Left hindlimb (tissue), 1 donor: ENCODE measurements at places on chromosomes 16 and 17.
A peak's percentile ranks its signal among the peaks of the same experiment; 100 is the strongest.

GRCh38 chr16:53775106-53775820 is 71.3 kb downstream of the FTO start:
- no peak for DNase-seq

DNA sequence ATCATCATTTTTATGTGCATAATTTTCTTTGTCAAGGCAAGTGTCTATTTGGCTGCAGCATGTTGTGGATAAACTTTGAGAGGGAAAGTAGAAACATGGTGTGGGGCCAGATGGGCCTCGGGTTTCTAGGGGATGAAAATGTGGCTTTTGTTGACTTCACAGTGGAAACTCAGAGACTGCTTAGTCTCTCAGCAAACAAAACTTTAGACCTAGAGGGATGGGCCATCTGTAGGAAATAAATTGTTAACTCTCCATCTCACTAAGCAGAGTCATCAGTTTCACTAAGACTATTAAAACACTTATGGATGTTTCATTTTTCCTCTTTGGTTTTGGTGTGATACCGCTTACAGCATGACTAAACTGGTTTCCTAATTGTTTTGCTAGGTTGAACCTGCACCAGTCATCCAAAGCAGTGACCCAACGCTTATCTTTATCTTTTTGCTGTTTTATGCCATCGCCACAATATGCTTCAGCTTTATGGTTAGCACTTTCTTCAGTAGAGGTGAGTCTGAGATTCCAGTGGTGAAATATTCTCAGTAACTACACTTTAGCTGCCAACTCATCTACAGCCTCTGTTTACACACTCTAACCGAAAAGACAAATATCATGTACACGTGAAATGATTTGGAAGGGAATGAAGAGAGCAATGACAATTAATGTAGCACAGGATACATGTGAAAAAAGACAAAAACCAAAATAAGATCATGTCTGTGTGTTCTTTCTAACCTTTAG is 60.6 kb upstream of the CRYM start:
- DNase-seq, result no peak

- DNase-seq, result no peak
These were observed 6.5 kb upstream of the CTCF start for GRCh38 chr16:67555795-67556212.

GRCh38 chr17:16872351-16873173 is 99.4 kb downstream of the TNFRSF13B start:
- no peak for DNase-seq

DNA sequence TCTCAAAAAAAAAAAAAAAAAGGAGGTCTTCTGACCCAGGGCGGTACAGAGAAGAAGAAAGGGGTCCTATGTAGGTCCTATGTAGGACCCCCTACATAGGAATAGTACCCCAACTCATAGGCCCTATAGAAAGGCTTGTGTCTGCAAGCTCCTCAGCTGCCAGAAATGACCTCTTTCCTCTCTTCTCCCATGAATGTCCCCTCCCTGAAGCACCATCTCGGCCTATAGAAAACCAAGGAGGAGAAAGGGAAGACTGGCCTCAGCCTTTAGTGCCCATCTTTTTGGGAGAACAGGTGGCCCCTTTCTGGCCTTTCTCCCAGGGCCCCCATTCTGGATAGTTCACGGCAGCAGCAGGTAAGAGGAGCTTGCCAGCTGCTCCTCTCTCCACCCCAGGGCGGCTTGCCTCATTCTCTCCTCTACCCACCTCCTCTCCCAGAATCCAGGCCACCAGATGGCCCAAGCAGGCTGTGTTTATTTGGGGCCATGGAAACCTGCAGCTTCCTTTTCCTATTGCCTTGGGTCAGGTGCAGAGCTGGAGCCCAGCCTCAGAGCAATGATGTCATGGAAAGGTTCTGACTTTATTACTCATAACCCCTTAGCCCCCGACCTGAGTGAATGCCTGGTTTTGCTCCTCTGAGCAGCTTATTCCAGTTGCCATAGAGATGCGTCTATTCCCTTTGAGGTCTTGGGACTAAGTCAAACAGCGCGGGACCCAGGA is 1.6 kb upstream of the MRPL58 start:
- DNase-seq, result peak; percentile 76

GRCh38 chr16:69209735-69210134 is 22.8 kb downstream of the SNTB2 start:
- no peak for DNase-seq

- DNase-seq, result no peak
These were observed 576 bp downstream of the EPOP start for GRCh38 chr17:38674014-38674748.

DNA sequence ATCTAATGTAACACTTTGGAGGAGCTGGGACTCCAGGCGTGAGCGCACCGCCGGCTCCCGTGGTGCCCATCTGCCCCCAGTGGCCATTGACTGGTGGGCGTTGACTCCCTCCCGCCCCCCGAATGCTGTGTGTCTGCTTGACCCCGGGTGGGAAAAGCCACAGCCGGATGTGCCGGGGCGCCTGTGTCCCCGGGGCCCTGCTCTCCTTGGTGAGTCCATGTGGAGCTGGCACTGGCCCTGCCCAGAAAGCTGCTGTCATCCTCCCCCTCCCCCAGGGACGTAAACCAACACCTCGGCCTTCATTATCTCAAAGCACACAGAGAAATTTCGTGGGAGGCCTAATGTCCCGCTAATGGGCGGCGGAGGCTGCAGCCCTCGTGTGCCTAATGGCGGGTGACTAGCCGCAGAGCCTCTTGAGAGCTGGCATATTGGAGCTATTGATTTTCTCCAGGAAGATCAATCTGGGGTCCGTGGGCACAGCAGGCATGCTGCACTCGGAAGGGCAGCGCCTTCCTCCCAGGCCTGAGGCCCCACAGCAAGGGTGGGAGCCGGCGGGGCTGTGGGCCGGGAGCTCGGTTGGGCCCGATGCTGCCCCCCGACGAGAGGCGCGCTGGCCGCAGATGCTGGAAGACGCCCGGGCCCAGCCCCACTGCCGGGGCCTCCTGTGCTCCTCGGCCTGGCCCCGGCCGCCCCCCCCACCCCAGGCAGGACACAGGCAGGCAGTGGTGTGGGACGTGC is 4.0 kb upstream of the PERCC1 start:
- no peak for DNase-seq

DNA sequence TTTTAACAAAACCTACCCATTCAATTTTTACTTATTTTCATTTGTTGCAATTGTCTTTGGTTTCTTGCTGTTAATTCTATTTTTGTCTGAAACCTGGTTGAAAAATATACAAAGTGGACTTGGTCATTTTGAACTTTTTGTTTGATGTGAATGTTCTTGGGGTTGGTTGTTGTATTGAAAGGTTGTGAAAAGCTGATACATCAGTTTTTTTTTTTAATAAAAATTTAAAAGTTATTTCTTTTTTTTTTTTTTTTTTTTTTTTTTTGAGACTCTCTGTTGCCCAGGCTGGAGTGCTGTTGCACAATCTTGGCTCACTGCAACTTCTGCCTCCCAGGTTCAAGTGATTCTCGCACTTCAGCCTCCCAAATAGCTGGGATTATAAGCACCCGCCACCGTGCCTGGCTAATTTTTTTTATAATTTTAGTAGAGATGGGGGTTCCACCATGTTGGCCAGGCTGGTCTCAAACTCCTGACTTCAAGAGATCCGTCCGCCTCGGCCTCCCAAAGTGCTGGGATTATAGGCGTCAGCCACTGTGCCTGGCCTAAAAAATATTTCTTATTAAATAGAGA is 28.9 kb downstream of the WIPF2 start:
- no peak for DNase-seq

DNA sequence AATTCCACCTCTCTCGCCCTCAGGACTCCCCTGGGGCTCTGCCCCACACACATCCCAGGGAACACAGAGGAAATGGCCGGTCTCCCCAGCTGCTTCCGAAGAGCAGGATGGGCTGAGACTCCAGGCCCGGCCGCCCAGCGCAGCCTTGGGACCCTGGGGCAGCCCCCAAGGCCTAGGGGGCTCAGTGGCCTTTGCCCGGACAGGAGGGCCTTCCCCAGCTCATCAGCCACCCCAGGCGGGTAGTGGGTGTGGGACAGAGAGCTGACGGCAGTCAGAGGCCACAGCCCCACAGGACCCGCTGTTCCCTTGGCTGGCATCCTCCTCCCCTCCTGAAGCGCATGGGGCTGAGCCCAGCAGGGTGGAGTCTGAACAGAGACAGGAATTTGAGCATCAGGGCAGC is 6.2 kb upstream of the CBFA2T3 start:
- no peak for DNase-seq

DNA sequence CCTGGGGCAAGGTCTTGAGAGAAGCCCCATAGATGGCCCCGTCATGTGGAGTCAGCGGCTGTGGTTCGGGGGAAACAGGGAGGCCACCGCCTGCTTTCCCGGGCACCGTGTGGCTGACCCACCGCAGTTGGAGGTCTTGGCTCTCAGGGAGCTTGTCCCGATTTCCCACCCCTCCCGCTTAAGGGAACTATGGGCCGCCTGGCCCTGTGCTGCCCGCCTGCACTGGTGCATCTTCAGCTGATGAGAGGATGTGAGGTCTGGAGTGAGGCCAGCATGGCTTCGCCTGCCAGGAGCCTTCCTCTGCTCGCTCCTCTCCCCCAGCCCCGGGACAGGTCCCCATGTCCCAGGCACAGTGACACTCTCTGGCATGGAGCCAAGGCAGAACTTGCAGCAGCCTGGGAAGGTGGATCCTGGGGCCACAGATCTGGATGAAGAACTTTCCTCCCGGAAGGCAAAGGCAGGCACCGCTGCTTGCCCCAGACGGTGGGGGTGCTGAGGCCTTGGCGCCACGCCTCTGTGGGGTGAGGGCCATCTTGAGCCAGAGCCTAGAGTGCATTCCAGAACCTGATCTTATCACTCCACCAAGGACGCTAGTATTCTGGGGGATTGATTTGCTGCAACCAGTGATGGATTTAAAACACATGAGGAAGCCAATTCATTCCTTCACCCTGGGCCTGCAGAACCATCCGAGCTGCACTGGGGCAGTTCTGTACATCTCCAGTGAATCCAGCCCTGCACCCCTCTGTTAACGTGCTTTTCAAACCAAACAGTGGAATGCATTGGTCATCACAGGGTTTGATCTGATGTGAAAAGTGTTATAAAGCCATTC is 178.6 kb upstream of the TNRC6C start:
- peak; percentile 58 for DNase-seq

DNA sequence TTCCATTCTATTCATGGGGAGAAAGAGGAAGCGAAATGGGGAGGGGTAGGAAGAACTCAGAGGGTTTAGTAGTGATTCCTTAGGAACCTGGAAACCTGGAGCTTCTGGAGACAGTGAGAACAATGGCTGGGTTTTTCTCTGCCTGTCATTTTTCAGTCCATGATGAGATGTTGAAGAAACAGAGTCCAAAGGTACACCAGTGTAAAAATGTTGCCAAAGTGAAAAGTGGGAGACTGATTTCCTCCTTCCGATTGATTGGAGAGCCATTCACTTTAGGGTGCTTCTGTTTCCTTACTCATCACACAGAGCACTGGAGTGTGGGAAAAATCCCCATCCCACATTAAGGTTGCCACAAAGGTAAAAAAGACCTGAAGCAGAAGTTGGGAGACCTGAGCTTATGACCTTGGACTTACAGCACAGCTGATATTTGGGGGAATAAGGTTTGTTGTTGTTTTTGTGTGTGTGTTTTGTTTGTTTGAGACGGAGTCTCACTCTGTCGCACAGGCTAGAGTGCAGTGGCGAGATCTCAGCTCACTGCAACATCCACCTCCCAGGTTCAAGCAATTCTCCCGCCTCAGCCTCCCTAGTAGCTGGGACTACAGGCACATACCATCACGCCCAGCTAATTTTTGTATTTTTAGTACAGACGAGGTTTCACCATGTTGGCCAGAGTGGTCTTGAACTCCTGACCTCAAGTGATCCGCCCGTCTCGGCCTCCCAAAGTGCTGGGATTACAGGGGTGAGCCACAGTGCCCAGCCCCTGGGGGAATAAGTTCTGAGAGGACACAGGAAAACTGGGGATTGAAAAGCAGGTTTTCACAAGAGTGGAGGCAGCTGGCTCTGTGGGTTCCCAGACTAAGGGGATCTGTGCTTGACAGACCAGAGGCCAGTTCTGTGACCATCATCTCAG is 1.4 kb upstream of the DHX8 start:
- DNase-seq, result no peak
